Central memory CD4-positive, alpha-beta T cell (primary cell): ENCODE measurements at places on chromosomes 16 and 17.

GRCh38 chr17:75493476-75494129 is 21.7 kb downstream of the CASKIN2 start:
- DNase-seq: no peak

- no peak for DNase-seq
These were observed 40.2 kb downstream of the HS3ST3B1 start for GRCh38 chr17:14340857-14341754.

DNA sequence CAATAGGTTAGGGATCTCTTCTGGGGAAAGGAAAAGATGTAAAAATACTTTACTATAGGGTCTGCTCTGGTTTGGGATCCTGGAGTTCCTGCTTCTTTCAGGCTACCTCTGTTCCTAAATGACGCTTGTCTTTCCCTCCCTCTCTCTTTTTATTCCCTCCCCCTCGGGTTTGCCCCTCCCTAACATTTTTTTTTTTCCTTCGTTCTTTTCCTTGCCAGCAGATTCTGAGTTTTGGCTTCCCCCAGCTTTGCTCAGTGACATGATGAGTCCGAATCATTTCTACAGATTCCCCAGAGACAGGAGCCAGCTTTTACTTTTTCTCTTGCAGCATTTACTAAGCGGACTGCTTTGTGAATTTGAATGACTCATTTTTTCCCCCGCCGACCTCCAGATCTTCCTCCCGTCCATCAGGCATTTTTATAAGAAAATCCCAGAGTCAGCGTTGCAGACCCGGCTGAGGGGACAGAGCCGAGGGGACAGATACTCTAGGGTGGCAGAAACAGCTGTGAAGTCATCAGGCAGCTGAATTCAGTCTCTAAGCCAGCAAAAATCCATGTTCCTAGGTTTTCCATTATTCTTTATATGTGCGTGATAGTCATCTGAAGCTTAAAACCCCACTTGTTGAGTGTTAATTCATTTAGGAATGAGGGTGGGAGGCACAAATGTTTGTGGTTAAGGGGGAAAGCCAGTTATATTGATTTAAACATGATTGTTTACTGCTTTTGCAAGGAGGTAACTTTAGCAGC is at the start of gene TMEM100:
TSS of gene TMEM100 (minus strand) at position 123 of the 746 bp plus-strand sequence. CDS start 1,794 bp downstream, outside the sequence.
- DNase-seq: no peak

- DNase-seq: peak; percentile 24
These were observed 39.0 kb downstream of the YWHAE start for GRCh38 chr17:1360975-1361374.

GRCh38 chr17:19533036-19533717 is 477 bp upstream of the SLC47A1 start:
- DNase-seq: no peak

DNA sequence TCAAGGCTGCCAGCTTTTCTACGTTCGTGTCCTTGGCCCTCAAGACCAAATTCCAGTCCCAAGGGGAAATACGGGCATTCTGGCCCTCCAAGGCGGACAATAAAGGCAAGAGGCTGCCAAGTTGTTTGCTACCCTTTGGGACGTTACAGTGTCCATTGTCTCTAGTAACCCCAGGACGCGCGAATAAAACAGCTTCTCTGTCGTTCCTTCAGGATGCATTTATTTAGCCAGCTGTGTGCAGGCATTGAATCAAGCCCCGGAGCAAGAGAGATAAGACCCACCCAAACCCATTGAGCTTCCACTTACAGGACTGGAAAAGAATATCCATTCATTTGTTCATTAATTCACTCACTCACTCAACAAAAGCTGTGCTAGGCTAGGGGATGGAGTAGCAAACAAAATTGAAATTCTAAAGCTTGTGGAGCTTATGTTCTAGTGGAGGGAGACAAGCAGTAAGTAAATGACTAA is 656 bp downstream of the MRPL58 start:
- DNase-seq: no peak

DNA sequence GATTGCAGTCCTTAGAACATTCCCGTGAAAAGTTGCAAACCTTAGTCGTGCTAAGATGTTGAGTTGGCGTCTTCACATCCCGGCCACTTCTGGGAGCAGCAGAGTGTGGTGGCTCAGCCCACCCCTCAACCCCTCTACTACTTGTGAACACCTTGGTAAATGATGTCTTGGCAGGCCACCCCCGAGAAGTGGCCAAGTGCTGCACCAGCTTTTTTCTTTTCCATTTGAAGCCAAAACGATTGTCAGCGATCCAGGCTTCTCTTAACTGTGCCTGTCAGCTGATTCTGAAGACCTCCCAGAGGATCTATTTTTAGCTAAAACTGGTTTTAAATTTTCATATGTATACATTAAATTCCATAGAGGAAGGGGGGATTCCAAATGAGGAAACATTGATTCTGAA is 247.5 kb downstream of the CDH13 start:
- DNase-seq: no peak

GRCh38 chr16:75317532-75317931 is 66.1 kb upstream of the BCAR1 start:
- no peak for DNase-seq

DNA sequence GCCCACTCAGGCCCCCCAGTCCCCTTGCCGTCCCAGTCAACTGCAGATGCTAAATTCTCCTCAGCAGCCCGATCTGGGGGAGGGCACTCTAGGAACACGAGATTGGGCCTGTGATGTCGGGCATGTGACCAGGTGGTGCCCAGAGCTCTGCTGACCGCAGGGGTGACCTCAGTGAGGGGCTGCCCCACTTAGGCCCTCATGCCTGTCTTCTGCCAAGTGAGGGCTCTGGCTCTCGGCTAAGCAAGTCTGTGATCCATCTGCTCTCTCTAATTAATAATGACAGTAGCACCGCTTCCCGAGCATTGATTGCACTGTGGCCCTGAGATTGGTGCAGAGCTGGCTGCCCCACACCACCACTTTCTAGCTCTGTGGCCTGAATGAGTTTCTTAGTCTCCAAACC is 138.8 kb downstream of the MRM1 start:
- DNase-seq: no peak

DNA sequence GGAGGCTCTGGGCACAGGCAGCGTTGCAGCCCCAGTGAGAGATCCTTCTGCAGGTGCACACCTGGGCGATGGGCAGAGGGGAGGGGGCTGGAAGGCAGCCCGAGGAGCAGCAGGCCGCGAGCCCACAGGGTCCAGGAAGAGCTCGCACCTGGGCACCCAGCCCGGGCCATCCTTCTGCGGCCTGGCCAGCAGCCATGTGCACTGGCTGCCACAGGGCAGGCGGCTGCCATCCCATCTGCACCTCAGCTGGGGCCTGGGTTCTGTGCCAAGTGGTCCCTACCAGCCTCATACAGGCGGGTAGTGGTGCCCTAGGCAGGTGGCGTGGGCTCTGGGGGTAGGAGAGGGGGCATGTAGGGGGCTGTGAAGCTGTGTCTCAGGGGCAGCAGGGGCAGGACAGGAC is 197.2 kb downstream of the RBFOX3 start:
- DNase-seq: no peak

DNA sequence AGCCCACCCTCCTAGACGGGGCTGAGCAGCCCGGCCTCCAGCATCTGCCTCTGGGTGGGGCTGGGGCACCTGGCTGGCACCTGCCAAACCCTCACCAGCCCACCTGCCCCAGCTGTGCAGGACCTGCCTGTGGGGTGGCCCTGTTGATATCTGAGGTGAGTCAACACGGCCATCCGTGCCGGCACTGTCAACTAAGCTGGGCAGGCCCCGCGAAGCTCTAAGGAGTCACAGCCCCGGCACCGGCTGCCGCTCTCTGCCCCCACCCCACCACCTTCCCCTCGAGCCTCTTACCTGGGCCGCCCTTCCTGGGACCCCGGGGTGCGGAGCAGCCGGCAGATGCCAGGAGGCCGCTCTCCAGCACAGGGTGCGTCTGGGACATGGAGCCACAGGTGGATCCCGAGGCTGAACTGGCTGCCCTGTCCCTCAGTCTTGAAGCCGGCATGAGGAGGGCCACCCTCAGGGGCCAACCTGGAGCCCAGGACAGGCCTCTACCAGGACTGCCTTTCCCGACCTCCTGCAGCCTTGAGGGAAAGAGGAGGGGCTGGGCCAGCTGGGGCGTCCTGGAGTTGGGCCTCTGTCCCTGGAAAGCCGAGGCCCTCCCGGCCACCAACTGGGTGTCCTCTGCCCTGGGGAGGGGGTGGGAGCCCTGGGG is 515 bp downstream of the CBFA2T3 start:
- DNase-seq: no peak

DNA sequence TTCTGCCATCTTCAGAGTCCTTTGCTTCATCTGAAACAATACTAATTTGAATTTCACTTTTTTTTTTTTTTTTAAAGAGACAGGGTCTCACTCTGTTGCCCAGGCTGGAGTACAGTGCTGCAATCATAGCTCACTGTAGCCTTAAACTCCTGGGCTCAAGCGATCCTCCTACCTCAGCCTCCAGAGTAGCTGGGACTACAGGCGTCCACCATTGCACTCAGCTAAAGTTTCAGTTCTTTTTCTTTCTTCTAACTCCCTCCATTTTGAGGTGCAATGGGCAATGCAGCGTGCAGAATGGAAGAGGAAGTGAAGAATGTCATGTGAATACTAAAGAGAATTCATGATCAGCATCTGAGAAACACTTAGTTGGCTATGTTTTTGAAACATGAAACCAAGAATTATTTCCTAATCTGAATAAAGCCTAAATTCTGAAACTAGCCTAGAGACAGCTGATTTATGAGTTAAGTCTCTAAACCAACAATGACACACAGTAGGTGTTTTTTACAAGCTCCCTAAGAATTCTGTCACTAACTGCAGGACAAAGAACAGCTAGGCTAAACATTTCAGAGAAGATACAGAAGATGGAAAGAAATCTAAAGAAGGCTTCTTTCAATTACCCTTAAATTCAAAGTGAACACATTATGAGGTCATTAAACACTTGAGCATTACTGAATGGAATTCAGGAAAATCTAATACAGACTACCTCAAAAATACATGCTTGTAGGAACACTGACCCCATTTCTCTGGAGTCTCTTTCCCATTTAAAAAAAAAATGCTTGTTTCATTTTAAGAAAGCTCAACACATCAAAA is 21.0 kb downstream of the SNN start:
- DNase-seq: no peak

DNA sequence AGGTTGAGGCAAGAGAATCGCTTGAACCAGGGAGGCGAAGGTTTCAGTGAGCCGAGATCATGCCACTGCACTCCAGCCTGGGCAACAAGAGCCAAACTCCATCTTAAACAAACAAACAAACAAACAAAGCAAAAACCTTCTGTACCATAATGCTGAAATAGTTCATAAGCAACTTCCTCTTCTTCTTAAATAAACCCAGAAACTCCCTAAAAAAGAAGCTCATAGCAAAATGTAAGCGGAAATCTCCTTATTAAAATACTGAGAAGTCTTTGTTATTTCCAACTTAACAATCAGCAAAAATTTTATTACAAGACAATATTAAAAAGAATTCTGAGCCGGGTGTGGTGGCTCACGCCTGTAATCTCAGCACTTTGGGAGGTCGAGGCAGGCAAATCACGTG is 82.8 kb downstream of the FBXL20 start:
- no peak for DNase-seq
